Stimulated activated CD4-positive, alpha-beta T cell treated with anti-CD3 and anti-CD28 coated beads, TNF-alpha, amount 100 ng/mL, for 24 hours (primary cell): ENCODE measurements at places on chromosomes 12 and 14.

GRCh38 chr12:52836042-52836466, 1.9 kb upstream of the KRT79 start:
- DNase-seq, result peak; percentile 59

- no peak for DNase-seq
Observed at GRCh38 chr12:124388679-124389137, 93.8 kb downstream of the RFLNA start.

- DNase-seq, result no peak
Observed at GRCh38 chr12:11897923-11898322, 172.8 kb upstream of the BCL2L14 start.

- no peak for DNase-seq
Observed at GRCh38 chr12:82870771-82871377, 184.2 kb downstream of the TMTC2 start.

- no peak for DNase-seq
Observed at GRCh38 chr12:111368291-111368787, 556 bp downstream of the PHETA1 start.

DNA sequence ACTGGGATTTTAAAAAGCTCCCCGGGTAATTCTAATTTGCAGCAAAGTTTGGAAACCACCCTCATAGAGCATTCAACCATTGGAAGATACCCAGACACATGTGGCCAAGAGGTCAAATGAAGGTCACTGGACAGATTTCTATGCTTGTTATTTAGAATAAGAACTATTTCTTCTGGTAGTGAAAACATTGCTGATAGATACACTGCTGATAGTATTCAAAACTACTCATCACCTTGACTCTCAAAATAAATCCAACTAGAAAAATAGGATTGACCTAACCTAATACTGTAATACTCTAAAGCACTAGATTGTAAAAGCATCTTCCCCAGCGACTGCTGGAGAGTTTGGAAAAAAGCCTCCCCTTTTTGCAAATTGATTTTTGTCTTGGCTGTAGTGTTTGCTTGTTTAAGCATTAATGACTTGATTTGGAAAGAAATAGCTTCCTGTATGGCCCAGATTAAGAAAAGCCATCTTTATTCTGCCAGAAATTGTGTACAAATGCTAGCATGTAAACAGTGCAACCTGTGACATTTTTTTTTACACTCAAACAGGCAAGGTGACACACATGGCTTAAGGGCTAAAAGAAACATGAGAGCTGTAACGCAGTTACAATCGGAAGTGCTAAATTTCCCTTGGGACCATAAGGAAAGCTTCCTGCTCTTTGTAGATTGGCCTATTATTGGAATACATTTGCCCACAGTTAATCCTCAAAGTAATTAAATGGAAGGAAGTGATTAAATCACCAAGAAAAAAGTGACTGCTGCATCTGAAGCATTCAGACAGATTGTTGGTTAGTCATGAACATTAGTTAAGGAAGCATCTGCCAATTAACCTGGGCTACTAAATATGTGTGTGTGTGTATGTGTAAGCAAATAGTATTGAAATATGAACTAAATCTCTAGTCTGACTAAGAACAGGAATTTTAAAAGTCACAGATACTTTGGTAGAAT, 356.5 kb upstream of the ATP2B1 start:
- DNase-seq, result no peak

DNA sequence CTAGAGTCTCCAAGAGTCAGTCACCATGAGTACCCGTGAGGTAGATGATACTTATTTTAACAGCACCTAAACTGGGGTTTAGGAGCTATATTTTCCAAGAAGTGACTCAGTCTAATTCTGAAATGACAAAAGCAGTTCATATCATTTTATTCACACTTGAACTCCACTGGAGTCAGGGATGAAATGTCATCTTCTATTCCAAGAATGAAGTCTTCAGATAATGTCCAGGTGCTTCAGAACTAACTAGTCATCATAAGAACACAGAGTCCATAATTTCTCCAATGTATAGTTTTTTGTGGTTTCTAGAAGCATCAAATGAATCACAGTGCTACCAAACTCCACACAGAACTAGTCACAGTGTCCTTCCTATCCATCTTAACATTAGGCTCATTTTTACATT, 13.3 kb downstream of the DNM1L start:
- no peak for DNase-seq

GRCh38 chr14:75626396-75626795, 34.3 kb downstream of the ERG28 start:
- no peak for DNase-seq

- DNase-seq, result no peak
Observed at GRCh38 chr12:84822525-84822924, 90.1 kb downstream of the SLC6A15 start.

DNA sequence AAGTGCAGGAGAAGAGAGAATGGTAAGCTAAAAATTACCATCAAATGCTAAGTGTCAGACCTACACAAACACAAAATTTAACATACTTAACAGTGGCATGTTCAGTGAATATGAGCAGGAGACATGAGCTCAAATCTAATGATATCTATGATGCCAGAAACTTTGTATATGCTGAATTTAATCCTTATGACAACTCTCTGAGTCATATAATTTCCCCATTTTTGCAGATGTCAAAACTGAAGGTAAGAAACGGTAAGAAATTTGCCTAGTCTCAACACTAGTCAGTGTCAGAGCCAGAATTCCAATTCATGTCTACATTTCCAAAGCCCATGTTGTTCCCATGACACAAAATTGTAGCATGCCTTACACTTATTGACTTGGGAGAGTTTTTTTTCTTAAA, 375.8 kb downstream of the APAF1 start:
- no peak for DNase-seq
